ENCODE measurements at places on chromosomes 3 and 15. TPM values are rescaled to one million over a fixed set of nuclear protein-coding genes. Genes with fewer than 3 reads are reported as not detected.

DNA sequence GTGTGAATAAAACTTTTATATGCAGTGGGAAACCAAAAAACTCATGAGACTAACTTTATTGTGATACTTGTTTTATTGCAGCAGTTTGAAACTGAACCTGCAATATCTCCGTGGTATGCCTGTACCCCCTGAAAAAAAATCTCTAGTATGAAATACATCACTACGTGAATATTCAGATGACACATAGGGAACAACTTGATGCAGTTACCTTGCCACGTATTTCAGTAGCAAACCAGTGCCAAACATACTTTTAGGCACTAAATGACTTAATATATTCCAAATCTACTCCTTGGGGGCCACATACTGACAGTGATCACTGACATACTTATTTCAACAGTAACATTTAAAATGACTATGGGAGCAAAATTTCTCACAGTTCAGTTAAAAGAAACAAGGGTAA is 13.8 kb downstream of the CRBN start:
- no peak for DNase-seq

DNA sequence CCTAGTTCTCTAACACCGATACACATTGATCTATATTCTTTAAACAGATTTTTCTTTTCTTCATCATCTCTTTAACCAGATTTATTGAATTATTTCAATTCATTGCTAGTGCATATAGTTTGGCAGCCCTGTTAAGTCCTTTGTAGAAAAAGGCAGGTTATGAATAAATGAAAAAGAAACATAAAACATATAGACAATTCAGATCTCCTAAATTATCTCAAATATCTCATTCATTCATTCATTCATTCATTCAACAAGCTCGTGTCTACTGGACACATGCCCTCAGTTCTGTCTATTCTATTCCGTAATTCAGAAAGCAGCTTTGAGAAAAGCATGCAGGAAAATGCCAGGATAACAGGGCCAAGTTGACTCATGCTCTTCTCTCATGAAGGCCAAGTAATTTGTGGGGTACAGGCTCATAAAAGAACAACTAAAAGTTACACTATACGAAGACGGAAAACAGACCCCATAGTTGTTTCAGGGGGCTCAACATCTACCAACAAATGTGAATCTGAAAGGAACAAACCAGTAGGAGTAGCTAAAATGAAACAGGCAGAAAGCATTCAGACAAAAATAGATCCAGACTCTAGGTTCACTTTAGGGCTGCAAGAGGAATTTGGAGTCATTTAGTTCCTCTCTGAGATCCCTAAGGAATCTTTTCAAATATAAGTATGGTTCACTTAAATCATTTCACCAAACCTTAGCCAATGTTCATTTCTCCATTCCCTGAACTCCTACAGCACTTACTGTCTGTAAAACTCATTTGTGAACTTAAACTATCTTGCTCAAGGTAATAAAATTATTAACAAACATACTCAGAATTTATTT is 7.5 kb downstream of the ZNF148 start:
- DNase-seq = no peak

GRCh38 chr3:12799525-12800440 is 3.3 kb downstream of the CAND2 start:
- no peak for DNase-seq

GRCh38 chr15:60423537-60423936 is 25.8 kb upstream of the ANXA2 start:
- no peak for DNase-seq

Gene ALDH1L1
- 19.6 TPM for total RNA-seq

Gene MEGF11
- not detected for total RNA-seq
